ENCODE measurements at places on chromosomes 2 and 18.
A peak's percentile ranks its signal among the peaks of the same experiment; 100 is the strongest.

GRCh38 chr2:168528016-168528415, 71.9 kb downstream of the CERS6 start:
- DNase-seq: no peak

- DNase-seq: no peak
Observed at GRCh38 chr18:22848615-22849014, 84.5 kb upstream of the RBBP8 start.

DNA sequence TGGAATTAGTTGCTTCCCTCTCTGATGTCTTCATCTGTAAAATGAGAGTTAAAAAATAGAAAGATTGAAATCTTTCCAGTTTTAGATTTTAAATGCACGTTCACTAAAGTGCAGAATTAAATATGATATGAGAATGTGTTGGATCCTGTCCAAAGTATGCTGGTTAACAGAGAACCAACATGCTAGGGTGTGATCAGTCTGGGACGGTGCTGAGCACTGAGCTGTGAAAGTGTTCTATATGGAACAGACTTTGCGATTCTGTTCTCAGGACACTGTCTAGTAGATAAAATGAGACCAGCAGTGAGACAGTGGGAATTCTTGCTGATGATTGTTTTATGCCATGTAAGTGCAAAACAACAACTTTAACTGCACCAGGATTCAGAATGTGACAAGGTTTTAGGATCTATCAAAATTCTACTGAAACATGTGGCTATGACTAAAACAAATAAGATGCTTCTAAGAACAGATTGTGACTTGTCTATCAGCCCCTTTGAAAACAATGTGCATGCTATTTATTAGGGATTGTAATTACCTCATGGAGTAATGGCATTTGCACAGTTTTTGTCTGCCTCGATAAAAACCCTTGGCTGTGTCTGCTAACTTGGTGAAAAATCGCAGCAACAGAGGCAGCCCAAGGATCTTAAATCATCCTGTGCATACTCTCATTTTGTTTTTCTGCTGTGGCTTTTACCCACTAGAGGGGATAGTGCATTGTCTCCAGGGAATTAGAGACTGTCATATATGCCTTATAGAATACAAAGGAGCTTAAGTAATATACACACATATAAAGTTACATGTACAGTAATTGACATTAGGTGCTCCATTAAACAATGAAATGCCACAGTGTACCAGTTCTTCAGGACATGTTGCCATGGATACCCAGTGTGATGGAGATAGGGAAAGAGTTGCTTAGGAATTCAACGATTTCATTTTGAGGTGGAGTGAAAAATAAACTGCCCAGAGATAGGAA, 55.1 kb downstream of the MAP3K20 start:
- no peak for DNase-seq

- no peak for DNase-seq
Observed at GRCh38 chr2:236628256-236628901, 58.8 kb downstream of the ACKR3 start.

- no peak for DNase-seq
Observed at GRCh38 chr2:114545052-114545451, 102.6 kb downstream of the DPP10 start.

GRCh38 chr2:10514273-10514672, 66.1 kb upstream of the ODC1 start:
- no peak for DNase-seq

- no peak for DNase-seq
Observed at GRCh38 chr2:222436040-222436413, 11.7 kb downstream of the SGPP2 start.

GRCh38 chr18:63454497-63454896, 22.3 kb upstream of the SERPINB5 start:
- no peak for DNase-seq

DNA sequence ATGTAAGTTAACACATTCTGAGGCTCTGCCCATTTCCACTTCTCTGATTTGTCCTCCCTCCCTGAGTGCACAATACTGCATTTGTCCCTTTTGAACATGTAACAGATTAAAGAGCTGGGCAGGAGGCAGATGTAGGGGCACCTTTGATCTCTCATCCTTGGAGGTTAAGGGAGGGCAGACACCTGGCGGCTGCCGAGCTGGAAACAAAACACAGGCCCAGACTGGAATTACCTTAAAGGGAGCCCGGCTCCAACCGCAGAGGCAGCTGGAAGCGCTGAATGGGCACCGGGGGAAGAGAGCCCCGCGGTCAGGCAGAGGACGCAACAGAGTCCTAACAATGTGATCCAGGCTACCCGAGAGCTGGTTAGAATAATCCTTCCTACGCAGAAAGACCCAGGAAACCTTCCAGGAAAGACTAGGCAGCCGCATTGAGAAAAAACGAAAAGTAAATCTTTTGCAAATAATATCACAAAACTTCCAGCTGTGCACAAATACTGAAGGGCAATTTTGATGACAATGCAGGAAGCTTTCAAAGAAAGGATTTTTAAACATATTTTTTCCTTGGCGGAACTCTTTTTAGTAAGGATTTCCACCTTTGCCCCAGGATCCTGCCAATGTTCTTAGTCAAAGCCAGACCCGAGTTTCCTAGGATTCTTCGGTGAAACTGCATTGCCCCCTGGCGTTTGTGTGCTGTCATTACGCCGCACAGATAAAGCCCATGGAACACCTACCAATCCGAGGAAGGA, 216.0 kb downstream of the TGIF1 start:
- DNase-seq: peak; percentile 87

GRCh38 chr2:225894236-225894980, 494.9 kb downstream of the NYAP2 start:
- no peak for DNase-seq

DNA sequence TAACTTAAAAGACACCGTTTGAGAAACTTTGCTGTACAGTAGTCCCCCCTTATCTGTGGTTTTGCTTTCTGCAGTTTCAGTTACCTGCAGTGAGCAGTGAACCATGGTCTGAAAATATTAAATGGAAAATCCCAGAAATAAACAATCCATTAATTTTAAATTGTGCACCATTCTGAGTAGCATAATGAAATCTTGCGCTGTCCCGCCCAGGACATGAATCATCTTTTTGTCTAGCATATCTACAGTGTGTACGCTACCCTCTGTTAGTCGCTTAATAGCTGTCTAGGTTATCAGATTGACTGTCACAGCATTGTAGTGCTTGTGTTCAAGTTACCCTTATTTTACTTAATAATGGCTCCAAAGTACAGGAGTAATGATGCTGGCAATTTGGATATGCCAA, 6.1 kb downstream of the ARPC2 start:
- no peak for DNase-seq

DNA sequence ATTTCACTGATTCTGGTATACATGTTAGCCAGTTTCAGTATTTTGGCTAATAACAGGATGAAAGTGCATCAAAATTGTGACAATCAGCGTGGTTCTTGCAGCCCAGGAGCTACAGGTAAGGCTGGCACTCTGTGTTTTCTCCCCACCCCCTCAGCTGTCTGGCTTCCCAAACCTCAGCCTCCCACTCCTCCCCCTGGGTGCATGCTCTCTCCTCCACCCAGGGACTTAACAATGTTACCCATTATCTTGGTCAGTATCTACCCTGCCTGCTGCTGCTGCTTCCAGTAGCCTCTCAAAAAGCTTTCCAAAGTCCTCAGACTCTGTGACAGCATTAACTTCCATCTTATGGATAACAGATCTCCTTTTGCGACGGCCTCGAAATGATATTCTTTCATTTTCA, 41.0 kb downstream of the TRABD2A start:
- DNase-seq: no peak

- no peak for DNase-seq
Observed at GRCh38 chr2:98419544-98419943, 25.1 kb upstream of the INPP4A start.

DNA sequence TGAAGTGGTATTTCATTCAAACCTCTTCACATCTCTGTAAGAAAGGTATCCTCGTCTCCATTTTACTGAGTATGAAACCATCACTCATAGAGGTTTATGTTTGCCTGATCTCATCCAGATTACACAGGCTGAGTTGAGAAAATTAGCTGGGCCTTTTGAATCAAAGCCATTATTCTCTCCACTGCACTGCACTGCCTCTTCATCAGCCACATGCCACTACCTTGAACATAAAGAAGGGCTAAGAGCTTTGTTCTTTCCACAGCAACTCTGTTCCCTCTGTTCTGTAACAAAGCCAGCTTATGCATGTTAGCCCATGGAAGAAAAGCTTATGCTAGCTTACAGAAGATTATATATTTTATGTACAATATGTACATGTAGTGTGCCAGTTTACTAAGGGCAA, 362.6 kb upstream of the DLGAP1 start:
- DNase-seq: no peak

- peak; percentile 72 for DNase-seq
Observed at GRCh38 chr18:55588111-55588869, at the start of gene TCF4. TSS of gene TCF4 (minus strand) at chr18:55588192. CDS start at chr18:55587116, 1,076 bp downstream.

DNA sequence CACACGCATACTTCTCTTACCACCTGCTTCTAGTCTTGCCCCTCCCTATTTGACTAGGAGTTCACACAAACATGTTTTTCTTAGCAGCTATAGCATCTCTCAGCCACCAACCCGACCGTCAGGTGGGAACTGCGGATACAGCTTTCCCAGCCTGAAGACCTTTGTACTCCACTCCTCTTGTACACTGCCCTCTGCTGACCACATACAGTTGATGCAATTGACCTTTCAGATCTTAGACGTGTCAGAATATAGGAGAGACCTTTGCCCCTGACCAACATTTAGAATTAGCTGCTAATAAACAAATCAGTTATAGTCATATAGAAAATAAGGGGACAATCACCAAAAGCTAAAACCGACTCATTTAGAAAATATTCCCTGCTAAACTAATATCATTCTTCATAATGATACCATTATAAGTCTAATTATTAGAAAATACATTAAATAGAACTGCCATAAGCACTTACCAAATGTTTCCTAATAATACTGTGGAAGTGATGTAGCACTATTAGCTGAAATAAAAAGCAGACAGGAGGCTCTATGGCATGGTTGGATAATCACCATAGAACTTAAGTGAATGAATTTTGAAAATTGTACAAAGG, 208.4 kb downstream of the RAD51AP2 start:
- peak; percentile 36 for DNase-seq

- DNase-seq: no peak
Observed at GRCh38 chr18:22549260-22549937, 131.7 kb upstream of the CTAGE1 start.
